ENCODE measurements at places on chromosomes 5 and 9.
A peak's percentile ranks its signal among the peaks of the same experiment; 100 is the strongest.

DNA sequence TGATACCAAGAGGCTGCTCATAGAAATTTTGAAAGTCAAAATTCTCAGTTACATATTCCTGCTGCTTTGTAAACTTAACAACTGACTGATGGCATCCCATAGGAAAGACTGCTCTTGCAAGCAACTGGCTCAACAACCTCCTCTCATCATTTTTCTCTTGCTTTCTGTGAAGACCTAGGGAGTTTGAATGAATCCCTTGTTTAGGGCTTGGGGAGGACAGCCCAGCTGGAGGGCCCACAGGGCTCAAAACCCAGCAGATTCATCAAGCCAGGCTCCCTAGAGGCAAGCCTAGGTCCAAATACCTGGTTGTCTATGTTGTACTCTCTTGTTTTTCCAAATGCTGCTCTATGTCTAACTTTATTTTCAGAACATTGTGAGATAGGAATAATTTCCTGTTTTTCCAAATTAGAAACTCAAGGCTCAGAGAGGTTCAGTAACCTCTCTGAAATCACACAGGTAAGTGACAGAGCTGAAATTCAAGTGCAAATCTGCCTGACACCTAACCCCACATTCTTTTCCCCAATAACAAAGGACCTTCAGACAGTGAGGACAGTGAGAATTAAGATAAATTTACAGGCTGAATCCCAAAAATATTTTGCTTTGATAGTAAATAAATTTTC is 558.9 kb upstream of the KLF4 start:
- no peak for DNase-seq

DNA sequence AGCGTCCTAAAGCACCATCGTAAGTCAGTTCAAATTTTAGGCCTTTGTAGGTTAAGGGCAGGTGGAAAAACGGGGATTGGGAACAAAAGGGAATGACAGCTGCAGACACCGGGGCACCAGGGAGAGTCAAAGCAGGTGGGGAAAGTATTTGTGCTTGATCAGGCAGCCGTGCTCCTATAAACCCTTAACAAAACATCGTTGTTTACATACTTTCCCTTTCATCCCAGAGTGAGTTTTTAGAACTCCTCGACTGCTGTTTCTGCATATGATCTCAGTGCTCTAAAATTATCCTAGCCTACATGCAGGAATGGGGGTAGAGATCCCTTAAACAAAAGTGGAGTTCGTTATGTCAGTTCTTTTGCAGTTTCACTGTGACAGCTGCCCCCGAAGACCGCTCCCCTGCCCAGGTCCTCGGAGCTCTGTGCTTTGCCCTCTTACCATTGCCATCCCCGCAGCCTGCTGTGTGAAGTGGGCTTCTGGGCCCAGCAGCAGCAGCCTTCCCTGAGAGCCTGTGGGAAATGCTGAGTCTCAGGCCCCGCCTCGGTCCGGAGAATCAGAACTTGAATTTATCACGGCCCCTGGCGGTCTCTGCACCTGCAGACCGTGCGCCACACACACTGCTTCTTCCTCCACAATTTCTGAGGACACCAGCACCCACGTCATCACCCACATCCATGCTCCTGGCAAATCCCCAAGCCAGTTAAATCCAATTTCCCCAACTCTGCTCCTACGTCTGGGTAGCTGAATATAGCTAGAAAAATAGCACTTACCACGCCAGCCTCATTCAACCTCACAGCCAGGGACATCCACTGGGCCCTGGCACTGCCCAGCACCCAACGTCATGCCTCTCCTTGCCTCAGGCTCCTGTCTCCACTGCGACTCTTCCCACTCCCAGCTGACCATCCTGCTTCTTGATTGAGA is 86.8 kb downstream of the NSUN2 start:
- DNase-seq: no peak

GRCh38 chr9:129826344-129826743 is 2.4 kb upstream of the TOR1A start:
- peak; percentile 59 for DNase-seq

DNA sequence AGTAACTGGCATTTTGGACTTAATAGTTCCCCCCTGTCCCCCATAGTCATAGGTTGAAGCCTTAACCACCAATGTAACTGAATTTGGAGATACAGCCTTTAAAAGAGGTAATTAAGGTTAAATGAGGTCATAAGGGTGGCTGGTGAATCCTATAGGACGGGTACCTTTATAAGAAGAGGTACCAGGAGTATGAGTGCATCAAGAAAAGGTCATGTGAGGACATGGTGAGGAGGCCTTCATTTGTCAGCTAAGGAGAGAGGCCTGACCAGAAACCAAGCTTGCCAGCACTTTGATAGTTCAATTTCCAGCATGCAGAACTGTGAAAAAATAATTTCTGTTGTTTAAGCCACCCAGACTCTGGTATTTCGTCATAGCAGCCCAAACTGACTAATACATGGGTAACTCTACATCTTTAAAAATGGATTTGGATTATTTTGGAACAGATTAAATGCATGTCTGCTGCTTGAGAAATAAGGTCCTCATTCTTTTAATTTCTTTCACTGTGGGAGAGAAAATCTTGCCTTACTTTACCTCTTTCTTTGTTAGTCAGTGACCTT is 9.7 kb downstream of the RASA1 start:
- peak; percentile 65 for DNase-seq

DNA sequence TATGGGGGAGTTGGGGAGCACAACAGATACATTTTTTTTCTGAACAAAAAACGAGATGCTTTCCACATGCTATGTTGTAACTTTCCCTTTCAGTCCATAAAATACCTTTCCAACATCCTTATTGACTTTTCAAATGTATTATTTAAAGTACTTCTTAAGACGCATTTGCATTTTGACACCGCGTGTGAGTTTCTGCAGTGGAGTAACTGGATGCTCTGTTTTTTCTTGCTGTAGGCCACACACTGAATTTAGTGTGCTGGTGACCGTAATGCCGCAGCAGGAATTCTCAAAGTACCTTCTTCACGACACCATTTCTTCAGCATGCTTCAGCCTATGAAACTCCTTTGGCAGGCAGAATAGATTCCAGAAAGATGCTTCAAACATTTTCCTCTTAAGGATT is 14.3 kb upstream of the EPB41L4B start:
- DNase-seq: no peak

- DNase-seq: no peak
Observed at GRCh38 chr5:61026004-61026403, 81.0 kb downstream of the NDUFAF2 start.

DNA sequence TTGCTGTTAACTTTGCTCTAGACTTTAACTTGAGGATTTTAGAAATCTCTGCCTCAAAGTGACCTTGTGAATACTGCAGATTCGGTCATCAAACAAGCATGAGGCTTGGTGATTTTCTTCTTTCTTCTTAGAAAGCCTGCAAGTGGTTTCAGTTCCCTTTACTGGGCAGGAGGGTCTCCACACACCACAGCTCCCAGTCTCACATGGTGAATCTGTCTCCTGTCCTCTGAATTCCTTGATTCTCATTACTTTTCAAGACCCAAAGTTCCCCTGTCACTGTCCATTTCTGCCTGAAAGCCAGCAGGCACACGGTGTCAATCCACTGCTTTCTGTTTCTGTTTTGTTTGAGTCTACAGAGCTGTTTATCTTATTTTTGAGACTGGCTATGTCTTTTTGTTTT is 14.1 kb downstream of the HSPB3 start:
- DNase-seq: peak; percentile 22

- no peak for DNase-seq
Observed at GRCh38 chr5:67960939-67961338, 254.6 kb upstream of the PIK3R1 start.

DNA sequence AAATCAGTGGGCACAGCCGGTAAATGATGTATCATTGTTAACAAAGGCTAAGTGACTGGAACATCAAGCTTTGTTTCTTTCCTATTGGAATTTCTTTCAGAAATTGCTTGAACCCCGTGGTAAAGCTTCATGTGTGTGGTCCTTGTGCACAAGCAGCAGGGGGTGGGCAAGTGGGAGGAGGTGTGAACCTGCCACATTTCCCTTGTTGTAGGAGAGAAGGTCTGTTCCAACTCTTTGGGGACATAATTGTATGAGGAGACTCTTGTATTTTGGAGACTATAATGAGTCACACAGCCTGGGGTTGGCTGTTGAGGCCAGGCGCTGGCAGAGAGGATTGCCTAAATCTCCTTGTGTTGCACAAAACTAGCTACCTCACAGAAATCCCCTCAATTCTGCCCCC is 620.5 kb downstream of the IRX1 start:
- DNase-seq: no peak

DNA sequence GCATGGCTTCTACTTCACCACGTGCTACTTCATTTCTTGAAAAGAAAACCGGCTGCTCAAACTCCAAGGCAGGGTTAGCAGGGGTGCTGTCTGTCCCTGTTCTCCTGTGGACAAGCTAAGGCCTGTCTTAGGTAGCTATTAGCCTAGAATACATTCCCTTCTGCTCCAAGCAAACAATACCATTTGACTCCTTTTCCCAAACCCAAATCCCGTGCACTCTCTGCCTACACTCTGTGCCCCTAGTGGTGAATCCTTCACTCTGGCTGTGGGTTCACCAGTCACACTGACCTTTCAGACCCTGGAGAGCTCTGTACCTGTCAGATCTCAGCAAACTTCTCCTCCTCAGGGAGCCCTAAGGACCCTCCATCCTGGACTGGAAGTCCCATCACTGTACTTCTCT is 211.6 kb downstream of the SLIT3 start:
- no peak for DNase-seq

DNA sequence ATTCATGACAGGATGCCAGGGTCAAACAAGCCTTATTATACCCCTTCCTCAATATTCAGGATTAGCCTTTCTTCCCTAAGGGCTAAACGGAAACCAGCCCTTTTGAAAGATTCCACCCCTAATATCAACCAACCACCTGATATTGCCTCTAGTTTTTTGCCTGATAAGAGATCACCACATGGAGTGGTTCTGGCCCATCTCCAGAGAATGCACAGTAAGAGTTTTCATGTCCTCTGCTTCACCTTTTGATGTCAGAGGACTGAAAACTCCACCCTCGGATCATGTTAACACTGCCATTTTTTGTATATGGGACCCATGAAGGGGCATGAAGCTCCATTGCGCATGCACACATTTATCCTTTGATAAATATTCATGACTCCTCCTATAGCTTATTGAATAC is 5.8 kb upstream of the LNPEP start:
- DNase-seq: no peak

DNA sequence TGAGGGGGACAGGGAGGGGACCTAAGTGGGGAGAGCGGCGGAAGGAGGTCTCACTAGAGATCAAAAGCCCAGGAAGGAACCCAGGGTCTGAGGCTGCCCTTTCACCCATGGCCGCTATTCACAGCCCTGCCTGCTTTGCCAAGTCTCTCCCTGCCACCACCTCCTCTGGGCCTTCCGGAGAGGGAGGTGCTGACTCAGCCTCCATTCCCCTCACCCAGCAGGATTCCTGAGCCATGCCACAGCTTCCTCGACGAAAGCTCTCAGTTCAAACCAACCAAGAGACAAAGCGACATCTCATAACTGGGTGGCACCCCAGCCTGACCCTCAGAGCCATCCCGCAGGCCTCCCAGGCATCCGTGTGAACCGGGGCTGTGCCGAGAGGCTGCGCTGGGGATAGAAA is 36.7 kb downstream of the PAX5 start:
- DNase-seq: peak; percentile 8

- no peak for DNase-seq
Observed at GRCh38 chr5:159427180-159428012, 97.1 kb upstream of the IL12B start.

DNA sequence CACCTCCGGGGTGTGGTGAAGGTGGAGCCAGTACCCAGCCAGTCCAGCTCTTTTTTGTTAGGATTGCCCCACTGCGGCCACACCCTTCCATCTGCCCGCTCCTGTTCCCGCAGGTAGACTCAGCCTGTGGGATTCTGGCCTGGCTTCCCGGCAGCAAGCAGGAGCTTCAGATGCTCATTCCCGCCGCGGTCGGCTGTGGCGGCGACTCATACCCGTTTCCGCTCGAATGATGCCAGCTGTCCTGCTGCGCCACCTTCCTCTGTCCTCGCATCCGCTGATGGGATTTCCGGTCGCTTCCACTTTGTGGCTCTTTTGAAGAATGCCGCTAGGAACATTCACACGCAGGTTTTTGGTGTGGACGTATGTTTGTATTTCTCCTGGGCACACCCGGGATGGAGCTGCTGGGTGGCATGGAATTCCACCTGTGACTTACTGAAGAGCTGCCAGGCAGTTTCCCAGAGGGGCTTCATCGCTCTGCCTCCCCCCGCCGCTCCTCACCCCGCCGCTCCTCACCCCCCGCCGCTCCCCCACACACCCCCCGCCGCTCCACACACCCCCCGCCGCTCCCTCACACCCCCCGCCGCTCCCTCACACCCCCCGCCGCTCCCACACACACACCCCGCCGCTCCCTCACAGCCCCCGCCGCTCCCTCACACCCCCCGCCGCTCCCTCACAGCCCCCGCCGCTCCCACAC is 60.3 kb downstream of the TENT4A start:
- DNase-seq: no peak

DNA sequence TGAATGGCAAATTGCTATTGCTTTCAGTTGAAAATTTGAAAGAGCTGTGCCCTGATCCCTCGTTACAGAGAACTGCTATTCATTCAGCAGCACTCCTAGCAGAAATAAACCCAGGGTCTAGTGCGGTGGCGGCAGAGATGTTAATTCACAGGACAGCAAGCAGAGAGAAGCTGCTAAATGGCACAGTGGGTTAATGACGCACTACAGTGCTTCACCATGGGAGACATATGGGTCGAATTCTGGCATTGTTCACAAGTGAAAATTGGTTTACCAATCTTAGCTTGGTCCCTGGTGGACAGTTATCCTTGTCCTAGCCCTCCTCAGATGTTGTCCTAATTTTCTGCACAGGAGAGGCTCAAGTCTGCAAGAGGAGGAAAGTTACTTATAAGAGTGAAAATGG is 807.4 kb downstream of the TLE1 start:
- DNase-seq: no peak

DNA sequence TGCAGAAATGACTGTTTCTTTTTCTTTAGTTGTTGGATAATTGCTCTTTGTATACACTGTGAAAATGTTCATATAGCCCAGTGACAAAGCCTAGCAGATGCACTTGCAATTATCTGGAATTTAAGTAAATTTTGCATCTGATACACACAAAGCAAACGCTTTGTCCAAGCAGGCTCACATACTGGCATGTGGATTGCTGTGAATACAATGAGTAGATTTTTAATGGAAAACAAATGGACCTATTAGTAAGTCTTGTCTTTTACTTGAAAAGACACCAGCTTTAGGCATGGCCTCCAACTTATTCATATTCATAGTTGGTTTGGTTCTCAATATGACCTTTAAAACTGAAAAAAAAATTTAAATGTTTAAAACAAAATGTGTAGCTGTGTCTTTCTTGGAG is 1299.8 kb upstream of the WWC1 start:
- no peak for DNase-seq

DNA sequence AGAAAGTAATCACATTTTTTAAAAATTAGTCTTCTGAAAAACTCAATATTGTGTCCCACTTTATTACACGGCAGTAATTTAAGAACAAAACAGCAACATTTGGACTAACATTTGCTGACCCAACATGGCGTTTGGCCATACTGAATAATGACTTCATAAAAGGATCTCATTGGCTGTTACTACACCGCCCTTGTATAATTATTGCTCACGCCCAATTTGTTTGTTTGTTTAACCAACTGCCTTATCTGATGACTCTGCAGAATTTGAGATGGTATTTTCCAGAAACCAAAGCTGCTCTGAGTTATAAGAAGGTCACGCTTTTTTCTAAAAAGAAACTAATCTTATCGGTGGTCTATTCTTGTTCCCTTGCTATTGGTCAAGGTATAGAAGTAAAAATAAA is 200.2 kb upstream of the TARS1 start:
- no peak for DNase-seq

Data from AG10803 (cell line).